ENCODE measurements at places on chromosomes 6 and 20.

- no peak for DNase-seq
These were observed 2.6 kb downstream of the UBE2V1 start for GRCh38 chr20:50110141-50111047.

DNA sequence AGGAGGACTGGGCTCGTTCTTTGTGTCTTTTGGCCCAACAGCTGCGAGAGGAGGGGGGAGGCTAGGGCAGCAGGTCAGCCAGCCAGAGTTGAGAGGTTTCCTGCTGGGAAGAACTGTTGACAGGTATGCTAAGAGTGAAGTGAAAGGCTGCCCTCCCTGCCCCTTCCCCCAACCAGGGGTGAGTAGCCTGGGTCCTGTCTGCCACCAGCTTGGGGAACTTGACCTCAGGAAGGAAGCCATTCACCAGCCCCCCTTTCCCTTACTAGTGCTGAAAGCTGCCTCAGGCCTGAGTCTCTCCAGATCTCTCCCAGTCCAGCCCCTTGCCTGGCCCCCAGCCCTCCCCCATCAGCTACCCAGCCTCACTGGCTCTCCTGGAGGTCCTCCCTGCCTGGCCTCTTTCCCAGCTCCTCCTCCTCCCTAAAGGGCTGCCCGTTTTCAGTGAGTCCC, 20.7 kb upstream of the ZNF76 start:
- DNase-seq: peak; percentile 64

DNA sequence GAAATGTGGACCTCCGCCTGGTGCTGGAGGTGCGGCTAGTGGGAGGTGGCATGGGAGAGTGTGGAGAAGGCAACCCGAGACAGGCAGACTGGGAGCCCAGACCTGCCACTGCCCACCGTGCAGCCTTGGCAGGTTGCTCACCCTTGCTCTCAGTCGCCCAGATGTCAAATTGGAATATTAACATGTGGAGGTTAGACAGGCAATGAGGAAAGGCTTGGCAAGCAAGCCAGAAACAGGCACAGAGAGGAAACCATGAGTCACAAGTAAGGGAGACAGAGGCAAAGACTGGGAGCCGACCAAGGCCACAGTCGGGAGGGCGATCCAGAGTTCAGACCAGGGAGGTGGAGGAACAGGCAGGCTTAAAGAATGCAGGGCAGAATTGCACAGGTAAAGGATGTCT, 178.2 kb downstream of the FOXC1 start:
- DNase-seq: no peak

GRCh38 chr6:157034436-157035230, 257.5 kb downstream of the ARID1B start:
- DNase-seq: no peak

DNA sequence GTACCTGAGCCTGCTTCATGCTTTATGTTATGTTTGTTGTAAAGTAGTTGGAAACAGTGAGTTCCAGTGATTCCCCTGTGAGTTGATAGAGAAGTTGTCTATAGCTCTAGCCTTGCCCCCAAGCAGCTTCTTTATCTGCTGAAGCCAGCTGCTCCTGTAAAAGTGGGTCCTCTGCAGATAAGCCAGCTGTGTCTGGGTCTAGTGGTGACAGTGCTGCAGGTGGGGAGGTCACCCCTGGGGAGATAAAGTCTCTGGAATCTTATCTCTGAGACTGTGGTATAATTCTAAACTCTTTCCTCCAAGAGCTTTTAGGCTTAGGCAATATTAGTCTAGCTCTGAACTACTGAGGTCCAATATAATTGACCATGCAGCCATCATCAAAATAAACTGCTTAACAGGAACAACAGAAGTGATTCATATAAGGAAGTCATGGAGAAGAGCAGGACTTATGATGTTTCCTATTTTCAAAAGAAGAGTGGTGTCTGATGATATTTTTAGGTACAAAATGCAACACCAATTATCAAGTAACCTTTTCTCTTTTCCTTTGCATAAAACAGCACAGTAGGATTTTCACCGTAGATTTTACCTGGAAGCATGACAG, 44.2 kb upstream of the TMEM217 start:
- no peak for DNase-seq

GRCh38 chr6:117677553-117678141, 2.4 kb downstream of the NUS1 start:
- DNase-seq: no peak

GRCh38 chr6:42368181-42368580, 83.5 kb downstream of the TRERF1 start:
- DNase-seq: no peak

GRCh38 chr20:49965781-49966305, 16.9 kb upstream of the SNAI1 start:
- DNase-seq: no peak

DNA sequence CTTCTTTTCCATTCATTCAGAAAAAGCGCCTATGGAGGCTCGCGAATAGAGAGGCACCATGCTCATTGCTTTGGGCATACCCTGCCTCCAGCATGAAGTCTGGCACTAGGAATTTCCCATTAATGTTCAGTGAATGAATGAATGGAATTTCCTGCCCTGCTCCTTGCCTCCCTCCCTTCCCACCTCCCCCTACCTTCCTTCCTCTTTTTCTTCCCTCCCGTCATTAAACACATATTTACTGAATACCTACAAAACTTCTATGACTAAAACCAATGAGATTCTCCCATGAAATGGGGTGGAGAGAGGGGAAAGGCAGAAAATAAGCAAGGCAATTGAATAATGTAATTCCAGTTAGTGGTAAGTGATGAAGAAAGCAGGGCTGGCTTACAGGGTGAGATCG, 213.8 kb upstream of the AGPAT4 start:
- no peak for DNase-seq

DNA sequence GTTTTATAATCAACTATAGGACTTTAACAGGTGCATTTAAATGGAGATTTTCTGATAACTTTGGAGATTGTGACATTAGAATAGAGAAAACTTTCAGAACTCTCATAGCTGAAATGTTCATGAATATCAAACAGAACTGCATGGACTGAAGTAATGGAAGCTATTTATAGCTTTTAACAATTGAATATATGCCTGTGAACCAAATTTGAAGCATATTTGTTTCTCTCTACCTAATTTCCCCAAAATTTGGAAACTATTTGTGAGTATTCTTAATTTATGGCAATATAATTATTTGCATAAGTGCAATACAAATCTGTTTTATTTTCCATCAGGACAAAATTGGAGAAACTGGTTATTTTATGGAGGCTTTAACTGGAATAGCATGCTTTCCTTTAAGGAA, 96.6 kb downstream of the PLG start:
- DNase-seq: no peak

- no peak for DNase-seq
These were observed 16.7 kb downstream of the WFDC3 start for GRCh38 chr20:45774945-45775344.

DNA sequence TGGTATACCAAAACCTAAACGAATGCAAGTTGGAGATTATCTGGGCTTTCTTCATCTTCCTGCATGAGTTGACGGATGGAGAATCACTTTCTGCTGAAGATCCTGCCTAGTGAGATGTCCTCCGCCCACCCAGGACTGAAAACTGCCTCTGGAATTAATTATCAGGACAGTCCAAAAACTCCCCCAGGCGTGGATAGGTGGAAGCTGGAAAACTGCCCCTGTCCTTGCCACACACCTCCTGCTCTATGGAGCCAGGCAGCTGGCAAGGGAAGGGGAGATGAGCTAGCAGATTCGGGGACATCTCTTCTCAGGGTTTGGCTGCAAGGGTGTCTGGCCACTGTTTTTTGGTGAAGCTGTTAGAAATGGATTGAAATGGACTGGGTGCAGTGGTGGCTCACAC, 89.3 kb upstream of the ZNFX1 start:
- DNase-seq: no peak
